Effector CD8-positive, alpha-beta T cell (primary cell): ENCODE measurements at places on chromosomes 5 and 9.

GRCh38 chr9:71441266-71441665 is 319.8 kb upstream of the TRPM3 start:
- DNase-seq, result no peak

DNA sequence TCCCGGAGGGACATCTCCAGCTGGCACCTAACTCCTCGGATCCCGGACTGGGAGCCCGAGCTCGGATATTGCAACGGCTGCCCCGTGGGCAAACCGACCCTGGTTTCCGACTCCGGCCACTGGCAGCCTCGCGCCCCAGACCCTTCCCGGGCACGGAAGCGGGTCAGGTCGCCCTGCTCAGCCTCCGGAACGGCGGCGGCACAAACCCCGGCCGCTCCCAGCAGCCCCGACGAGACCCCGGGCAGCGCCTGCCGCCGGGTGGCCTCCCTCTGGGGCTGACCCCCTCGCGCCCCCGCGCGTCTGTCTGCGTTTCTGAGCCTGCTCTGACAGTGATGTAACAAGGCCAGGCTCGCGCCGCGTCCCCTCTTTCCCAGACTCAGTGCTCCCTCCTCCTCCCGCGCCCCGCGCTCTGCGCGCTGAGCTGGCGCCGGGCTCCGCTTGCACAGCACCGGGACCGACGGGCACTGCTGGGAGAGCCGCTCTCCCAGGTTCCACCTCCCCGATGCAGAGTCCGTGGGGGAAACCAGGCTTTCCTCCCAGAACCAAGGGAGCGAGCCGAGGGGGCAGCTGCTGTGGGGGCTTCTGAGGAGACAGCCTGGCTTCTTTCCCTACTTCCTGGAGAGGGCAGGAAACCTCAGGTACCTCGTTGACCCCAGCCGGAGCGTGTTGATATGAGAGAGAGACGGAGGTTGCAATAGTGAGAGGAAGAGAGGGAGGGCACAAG is at the start of gene TMEM215:
Gene TMEM215 (plus strand): TSS at position 373 of the 724 bp plus-strand sequence. CDS start 644 bp downstream, outside the sequence.
- DNase-seq, result no peak

GRCh38 chr5:166068547-166069335 is 2222.7 kb upstream of the WWC1 start:
- DNase-seq, result no peak

DNA sequence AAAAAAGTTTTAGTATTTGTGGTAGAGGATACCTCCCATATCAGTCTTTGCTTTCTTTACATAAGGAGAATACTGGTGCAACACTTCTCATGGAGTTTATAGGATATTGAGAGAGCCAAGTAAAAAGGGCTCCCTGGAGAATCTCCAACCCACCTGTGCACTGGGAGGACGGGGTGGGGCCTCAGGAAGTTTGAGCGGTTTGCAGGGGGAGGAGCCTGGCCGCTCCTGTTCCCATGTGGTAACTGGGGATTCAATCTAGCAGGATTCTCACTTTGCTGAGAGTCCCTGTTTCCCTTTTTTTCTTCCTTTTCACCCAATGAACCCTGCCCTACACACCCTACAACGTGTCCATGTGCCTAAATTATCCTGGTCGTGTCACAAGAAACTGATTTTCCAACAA is 82.8 kb downstream of the APTX start:
- DNase-seq, result no peak

GRCh38 chr9:128182893-128183588 is 8.3 kb downstream of the CIZ1 start:
- DNase-seq, result no peak

- DNase-seq, result no peak
Measured at GRCh38 chr5:65811004-65811403, 89.0 kb downstream of the NLN start.

DNA sequence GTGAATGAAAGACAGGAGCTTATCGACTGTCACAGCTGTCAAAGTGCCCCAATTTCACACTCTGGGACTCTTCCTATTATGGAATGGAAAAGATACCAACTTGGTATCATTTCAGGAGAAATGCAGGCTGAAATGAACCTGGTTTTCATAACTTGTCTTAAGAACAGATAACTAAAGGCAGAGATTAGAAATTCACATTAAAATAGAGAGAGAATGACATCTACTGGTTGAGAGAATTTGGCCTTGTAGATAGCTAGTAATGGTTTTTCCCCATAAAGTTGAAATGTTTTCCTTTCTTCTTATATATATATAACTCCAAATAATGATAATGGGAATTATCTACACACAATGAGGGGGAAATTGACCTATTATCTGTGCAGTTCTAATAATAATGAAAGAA is 600.2 kb upstream of the CCNG1 start:
- no peak for DNase-seq
